ENCODE measurements at places on chromosomes 7 and 10.

DNA sequence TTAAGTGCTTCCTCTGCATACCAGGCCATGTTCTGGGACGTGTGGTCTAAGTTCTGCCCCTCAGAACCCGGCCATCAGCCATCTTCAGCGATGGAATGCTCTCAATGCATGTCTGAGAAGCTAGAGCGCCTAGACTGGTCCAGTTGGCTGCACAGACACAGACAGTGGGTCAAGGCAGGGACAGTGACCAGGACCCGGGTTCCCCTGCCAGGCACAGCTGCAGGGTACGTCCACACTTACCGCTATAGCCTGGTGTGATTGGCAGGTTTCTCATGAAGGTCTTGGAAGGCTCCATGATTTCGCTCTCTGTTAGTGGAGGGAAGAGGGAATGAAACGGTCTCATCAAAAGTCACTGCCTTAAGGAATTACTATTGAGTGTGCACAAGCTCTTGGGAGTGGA is 47.3 kb downstream of the PNLIPRP2 start:
- DNase-seq, result no peak

GRCh38 chr7:10237306-10237705 is 736.4 kb upstream of the PHF14 start:
- no peak for DNase-seq

- DNase-seq, result no peak
Measured at GRCh38 chr10:95247200-95247880, 43.5 kb downstream of the PDLIM1 start.

DNA sequence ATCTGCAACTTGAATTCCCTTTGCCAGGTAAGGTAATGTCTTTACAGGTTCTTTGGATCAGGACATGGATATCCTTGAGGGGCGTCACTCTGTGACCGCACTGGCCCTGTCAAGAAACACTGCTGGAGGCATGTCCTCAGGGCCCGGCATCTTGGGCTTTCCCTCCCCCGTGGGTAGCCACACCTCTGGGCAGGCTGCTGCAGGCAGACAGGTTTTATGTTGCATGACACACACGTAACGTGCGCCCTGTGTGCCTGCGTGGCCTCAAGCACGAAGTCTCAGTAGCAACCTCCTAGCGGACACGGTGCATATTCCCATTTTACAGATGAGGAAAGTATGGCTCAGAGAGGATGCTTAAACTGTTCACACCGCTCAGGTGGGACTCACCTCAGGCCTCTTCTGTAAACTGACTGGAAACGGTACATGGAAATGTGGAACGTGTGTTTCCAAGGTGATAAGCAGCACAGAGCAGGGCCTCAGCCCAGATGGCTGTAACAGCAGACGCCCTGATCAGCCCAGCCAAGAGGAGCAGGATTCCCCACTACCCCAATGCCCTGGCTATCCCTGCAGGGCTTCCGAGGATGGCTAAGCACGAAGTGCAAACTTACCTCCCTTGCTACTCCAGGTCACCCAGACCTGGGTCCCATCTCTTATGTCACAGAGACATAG is 553.6 kb downstream of the TCERG1L start:
- no peak for DNase-seq

GRCh38 chr10:29446327-29446726 is 157.5 kb downstream of the LYZL1 start:
- DNase-seq, result no peak

GRCh38 chr10:129057856-129058663 is 409.0 kb upstream of the MGMT start:
- peak; percentile 5 for DNase-seq

DNA sequence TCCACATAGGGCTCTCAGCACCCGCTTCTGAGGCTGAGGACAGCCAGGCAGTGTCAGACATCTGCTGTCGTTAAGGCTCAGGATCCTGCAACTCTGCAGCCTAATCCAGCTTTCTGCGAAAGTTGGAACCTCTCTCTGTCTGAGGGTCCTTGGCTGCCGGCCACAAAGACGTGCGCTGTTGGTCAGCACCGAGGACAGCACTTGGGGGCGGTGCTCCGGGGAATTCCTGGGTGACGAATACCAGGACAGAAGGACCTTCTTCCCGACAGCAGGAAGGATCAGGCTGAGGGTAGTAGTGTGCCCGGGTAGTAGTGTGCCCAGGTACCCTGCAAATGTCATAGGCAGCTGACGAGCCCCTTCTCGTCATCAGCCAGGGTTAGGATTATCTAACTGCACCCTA is 16.0 kb upstream of the RASGEF1A start:
- no peak for DNase-seq

- no peak for DNase-seq
Measured at GRCh38 chr7:134289423-134289822, 27.3 kb downstream of the SLC35B4 start.

Measured in activated naive CD4-positive, alpha-beta T cell treated with Interleukin-2 at 50 U/mL for 16 hours (primary cell).